ENCODE measurements at places on chromosomes 2 and 18.
A peak's percentile ranks its signal among the peaks of the same experiment; 100 is the strongest.

DNA sequence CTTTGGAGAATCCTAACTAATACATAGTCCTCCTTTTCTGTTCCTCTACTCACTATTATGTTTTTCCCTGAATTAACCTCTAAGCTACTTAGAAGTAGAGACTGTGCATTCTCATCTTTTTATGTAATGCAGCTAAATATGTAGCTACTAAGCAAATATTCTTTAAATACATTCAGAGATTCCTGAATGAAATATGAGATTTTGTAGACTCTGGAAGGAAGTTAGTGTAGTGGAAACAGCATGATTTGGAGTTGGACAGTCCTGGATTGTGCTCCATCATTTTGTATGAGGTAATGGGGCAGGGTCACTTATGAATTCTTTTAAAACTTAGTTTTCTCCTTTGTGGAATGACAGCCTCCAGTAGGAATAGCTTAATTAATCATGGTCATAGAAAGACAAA is 24.7 kb upstream of the NT5C1B start:
- DNase-seq = no peak

DNA sequence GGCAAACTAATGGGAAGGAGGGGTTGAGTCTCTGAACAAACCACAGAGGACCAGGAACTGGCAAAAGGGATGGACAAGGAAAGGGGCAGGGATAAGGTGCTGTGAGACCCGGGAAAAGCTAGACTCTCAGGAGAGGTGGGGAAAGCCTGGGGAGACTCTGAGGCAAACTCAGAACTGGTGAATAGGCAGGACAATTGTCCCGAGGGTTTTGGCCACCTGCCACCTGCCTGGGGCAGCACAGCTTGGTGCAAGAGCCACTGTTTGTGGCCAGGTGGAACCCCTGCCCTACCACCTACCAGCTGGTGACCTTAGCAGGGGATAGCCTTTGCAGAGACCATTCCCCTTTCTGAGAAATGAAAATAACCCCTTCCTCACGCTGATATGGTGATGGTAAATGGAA is 129.4 kb upstream of the ASB18 start:
- DNase-seq = no peak

DNA sequence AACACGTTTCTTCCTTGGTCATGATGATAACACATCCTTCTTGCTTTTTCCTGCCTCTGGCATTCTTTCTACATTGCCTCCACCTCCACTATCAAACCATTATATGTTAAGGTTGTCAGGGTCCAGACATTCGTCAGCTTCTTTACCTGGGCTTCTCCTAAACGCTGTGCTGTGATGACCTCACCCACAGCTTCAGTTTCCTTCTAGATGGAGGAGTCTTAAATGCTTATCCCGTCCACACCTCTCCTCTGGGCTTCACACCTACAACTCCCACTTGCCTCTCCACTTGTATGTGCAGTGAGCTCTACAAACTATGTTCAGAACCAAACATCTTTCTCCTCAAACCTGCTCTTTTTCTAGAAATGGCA is 666 bp upstream of the STAT1 start:
- no peak for DNase-seq

DNA sequence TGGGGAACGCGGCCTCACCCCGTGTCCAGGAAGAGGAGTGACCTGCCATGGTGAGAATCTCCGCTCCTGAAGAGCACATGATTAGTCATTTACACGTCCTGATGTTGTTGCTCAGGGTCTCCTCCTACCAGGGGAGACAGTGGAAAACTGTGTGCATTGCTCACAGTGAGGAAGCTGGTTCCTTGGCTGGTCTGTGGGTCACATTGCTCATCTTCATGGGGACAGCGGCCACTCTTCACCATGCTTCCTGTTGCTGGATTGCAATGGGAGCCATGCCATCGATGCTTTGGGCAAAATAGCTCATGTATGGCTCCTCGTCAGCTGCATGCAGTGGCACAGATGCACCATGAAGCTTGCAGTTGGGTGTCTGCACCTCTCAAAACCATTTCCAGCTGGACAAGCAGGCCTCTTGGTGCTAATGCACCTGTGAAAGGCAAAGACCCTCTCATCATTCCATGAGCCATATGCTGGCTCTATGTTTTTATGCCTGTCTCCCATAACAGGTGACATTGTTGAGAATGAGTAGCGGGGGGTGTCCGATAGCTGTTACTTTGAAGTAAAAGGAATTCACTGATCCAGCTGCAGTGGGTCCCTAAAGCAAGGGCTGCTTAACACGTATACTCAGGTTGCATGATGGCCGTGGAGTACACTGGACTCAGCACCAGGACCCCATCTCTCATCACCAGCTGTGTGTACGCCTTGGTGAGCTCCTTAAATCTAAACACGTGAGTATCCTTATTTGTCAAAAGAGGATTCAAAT is 135.0 kb upstream of the ALKAL2 start:
- DNase-seq = no peak

DNA sequence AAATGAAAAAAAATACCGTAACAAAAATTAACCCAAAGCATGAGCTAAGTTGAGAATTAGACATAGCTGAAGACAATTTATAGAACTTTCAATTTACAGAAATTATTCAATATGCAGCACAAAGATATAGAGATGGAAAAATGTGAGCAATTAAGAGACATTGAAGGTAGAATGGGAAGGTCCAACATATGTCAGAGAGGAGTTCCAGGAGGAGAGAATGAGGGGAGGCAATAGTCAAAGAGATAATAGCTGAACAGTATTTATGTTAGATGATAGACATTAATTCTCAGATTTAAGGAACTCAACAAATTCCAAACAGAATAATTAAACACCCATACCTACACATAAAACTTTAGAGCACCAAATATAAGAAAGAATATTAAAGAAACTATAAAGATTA is 103.0 kb upstream of the MSTN start:
- no peak for DNase-seq

DNA sequence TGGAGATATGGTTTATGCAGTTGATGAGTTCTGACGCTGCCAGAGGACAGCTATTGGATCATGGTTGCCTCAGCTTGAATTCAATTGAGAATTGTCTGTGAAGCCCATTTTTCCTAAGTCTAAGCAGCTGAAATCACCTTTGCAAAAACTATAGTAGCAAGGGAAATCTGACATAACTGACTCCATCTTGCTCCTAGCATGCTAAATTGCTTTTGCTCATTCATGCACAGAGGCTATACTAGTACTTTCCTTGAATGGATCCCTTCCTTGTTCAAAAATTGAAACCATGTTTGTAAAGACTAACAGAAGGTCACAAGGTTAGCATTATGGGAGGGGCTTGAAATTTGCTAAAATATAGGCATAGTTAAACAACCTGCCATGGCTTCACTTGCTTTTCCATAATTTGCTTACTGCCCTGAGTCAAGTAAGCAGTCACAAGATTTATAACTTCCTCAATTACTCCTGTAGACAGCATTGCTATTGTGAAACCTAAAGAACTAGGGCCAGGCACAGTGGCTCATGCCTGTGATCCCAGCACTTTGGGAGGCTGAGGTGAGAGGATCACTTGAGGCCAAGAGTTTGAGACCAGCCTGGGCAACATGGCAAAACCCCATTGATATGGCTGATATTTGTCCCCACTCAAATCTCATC is 41.2 kb downstream of the CHRNA1 start:
- DNase-seq = no peak

GRCh38 chr18:43760010-43760409 is 482.7 kb upstream of the SYT4 start:
- DNase-seq = no peak

DNA sequence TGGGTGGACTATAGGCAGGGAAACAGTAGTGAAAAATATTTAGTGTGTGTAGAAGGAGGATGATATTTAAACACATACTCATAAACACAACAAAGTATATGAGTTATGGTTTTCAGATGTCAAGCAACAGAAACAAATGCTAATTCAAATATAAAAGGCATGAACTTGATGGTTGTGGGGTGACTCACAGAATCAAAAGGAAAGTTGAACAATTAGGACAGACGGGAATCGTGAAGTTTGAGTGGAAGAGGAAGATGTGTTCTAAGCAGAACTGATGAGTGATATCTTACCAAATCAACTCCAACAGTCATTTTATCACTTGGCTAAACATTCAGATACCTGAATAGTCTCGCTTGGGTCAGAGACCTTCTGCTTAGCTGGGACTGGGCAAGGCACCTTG is 53.6 kb upstream of the ITGA6 start:
- peak; percentile 13 for DNase-seq

DNA sequence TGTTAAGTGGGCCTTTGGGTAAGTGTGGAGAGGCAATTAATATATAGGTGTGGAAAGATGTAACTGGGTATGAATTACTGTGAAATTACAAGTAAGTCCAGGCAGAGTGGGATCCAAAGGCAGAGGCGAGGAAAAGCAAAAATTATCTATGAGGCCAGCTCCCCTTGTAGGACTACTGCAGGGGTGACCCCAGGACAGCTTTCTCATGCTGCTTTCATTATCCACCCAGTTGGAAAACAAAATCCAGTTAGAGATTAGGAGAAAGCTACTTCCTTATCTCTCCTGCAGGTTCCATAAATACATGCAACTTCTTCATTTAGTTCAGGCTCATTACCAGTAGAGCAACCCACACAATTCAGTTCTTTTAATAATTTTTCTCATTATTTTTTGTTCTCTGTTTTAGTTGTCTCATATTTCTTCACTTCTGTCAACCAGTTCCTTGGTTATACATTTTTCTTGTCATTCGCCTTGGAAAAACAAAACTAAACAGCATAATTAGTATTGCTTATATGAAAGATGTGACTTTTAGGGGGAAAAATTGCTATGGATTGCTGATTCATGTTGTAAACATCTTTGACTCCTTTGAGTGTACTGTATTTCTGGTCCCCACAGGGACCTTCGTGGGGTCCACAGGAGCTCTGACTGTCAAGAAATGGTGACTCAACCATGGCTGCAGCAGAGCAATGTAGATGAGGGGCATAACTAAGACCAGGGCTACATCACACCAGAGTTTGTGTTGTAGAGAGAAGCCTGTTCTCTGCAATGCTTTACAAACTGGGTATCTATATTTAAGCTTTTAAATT is 110.4 kb upstream of the PARD3B start:
- DNase-seq = no peak

DNA sequence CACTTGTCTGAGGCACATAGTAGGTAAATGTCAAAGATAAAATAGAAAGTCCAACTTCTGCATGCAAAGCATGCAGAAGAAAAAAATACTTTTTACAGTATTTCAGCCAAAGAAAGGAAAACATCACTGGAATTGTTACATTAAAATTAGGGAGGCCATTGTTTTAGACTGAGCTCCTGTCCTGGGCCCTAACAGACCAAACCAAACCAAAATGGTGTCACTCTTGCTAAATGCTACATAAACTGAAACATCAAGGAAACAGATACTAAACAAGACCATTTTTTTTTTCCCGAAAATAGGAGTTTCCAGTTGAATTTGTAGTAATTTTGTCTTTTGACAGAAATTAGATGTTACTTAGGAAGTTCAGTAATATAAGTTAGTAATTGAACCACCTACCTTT is 508.8 kb downstream of the DSC3 start:
- DNase-seq = no peak

DNA sequence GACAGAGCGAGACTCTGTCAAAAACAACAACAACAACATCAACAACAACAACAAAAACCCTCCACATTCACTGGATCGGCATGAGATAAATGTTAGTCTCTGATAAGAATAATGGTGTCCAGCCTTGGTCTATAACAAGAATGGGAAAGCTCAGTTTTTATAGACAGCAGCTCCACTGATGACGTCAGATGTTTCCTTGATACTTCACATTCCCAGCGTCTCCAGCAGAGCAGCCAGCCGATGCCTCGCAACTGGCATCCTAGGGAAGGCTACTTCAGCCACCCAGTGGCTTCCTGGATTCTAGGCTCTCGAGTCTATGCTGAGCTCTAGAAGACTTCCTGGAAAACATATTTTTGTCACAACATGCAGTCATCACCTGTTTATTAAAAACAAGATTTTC is 271.4 kb upstream of the SMIM21 start:
- no peak for DNase-seq

DNA sequence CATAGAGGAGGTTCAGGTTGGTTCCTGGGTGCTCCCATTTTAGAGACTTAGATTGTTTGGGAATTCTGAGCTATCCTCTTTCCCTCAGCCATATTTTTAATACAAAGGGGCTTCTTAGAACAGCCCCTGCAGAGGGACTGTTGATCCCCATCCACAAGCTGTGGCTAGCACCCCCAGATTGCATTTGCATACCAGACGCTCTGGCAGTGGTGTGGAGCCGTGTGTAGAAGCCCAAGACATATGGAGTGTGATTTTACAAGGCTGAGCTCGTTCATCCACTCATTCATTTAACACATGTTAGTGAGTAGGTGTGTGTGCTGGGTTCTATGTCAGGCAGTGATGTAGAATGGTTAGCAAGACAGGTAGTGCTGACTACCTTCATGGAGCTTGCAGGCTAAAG is 166.7 kb upstream of the BOD1L2 start:
- DNase-seq = no peak

- no peak for DNase-seq
Observed at GRCh38 chr2:236605345-236605734, 35.7 kb downstream of the ACKR3 start.

- DNase-seq = no peak
Observed at GRCh38 chr2:191321861-191322662, 76.9 kb downstream of the MYO1B start.

DNA sequence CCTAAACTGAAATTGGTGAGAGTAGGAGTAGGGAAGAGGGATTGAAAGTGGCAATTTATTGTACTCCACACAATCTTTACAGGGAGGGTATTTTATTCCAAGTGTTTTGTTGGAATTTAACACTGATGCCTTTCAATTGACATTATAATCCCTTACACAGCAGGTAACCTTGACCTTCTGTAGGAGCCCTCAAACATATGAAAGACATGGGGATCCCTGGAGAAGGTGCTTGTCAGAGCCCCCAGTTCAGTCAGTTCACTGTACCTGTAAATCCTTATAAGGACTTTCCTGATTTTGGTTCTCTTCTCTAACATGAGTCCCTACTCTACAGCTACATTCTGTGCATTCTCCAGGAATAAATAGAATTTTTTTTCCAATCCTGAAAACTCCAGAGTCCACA is 384.9 kb upstream of the NRP2 start:
- DNase-seq = no peak

- DNase-seq = peak; percentile 13
Observed at GRCh38 chr2:149307014-149307413, 23.4 kb upstream of the LYPD6 start.

- no peak for DNase-seq
Observed at GRCh38 chr2:60119778-60120177, 433.7 kb downstream of the BCL11A start.

DNA sequence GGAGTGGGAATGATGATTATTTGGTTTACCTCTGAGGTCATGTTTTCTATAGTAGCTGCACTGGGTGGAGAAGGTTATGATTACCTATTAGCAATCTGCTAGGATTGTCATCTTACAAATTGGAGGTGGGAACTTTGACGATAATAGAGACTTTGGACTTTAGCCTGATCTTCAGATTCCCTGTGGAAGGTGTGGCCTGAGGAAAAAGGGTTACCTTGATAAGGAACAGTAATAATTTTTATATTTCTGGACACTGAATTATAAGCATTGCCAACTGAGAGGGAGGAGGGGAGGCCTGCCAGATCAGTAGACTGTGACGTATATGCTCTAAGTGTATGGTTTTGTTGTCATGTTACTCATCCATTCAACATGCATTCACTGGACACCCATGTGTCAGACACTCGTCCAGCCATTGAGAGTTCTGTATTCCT is 183.4 kb upstream of the FOSL2 start:
- no peak for DNase-seq

- no peak for DNase-seq
Observed at GRCh38 chr2:139805441-139805840, 1025.3 kb upstream of the NXPH2 start.
